ENCODE measurements at places on chromosomes 6 and 20.

- DNase-seq, result no peak
Measured at GRCh38 chr6:35777356-35778102, 1.1 kb downstream of the CLPSL2 start.

- no peak for DNase-seq
Measured at GRCh38 chr6:139262519-139263300, 29.1 kb downstream of the TXLNB start.

DNA sequence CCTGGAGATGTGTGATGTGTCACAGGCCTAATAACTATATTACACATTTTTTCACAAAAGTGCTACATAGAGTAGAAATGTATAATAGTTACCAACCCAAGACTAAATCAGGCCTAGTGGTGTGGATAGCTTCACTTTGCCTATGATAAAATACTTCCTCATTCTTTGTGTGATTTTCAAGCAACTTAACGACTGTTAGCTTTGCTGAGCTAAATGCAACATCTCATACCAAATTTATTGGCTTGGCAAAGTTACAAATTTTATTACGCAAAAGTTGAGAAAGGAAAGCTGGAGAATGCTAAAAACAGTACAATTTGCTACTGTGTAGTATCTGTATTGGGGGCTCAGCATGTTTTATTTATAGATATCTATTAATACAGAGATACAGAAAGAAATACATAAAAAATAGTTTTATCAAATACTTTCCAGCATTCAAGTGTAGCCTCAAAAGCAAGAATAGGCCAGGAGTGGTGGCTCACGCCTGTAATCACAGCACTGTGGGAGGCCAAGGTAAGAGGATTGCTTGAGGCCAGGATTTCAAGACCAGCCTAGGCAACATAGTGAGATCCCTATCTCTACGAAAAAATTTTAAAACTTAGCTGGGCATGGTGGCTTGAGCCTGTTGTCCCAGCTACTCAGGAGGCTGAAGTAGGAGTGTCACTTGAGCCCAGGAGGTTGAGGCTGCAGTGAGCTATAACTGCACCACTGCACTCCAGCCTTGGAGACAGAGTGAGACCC is 3.6 kb upstream of the EDN1 start:
- no peak for DNase-seq

DNA sequence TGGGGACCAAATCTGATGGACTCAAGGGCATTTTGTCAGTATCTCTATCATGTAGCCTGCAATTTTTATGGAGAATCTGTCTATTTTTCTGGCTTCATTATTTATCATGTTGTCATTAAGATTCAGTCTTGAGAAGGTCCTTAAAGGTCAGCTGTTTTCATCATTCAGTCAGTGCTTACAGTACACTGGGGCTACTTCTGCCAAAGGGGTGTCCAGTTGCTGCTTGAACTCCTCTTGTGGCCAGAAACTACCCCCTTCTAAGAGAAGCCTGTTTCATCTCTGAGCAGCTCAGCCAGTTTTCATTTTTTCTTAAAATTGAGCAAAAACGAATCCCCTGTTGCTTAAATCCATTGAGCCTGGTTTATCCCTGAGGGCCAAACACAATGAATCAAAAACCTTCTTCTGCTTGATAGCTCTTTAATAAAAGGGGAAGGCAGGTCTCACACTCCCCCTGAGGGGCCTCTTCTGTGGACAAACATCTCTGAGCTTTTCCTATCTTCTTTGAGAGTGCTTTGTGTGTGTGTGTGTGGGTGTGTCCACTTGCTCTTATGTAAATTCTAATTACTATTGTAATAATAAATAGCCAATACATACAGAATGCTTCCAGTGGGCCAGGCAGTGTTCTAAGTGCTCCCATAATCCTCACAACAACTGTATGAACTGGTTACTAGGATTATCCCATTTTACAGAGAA is 172.2 kb downstream of the PLCB1 start:
- no peak for DNase-seq

- DNase-seq, result no peak
Measured at GRCh38 chr6:19035461-19036195, 648.5 kb downstream of the RNF144B start.

GRCh38 chr6:99637629-99638028 is 31.0 kb downstream of the PRDM13 start:
- no peak for DNase-seq

DNA sequence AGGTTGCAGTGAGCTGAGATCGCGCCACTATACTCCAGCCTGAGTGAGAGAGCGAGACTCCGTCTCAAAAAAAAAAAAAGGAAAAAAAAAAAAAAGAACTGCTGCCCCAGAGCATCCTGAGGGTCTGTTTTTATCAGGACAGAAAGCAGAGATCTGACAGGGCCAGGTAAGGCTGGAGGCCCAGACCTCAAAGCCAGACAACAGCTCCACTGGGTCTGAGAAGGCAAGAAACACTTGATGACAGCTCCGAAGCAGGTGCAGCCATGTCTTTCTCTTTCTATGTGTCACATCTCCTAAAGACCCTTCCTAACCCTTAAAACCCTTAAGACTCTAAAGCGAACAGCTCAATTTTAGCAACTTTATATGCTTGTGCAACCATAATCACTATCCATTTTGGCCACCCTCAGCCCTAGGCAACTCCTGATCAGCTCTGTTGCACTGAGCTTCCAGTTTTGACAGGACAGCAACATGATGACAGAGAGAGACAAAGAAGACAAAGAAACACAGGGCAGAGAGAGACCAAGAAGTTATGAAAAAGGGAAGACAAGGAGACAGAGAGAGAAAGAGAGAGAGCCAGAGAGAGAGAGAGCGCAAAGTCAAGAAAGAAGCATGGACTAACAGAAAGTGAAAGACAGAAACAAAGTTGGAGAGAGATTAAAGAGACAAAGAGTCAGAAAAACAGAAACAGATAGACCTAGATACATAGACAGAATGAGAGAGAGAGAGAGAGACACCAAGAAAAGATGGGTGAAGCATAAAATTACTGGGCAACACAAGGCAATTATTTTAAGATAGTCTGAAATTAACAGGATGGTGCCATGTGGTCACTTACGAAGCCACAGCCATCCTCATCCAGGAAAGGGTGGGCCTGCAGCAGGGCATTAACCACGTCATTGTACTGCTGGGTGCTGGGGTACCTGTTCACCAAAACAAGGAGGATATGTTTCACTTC is 39.2 kb downstream of the SAMD3 start:
- DNase-seq, result no peak

- no peak for DNase-seq
Measured at GRCh38 chr6:84652356-84653026, 111.9 kb downstream of the TBX18 start.

DNA sequence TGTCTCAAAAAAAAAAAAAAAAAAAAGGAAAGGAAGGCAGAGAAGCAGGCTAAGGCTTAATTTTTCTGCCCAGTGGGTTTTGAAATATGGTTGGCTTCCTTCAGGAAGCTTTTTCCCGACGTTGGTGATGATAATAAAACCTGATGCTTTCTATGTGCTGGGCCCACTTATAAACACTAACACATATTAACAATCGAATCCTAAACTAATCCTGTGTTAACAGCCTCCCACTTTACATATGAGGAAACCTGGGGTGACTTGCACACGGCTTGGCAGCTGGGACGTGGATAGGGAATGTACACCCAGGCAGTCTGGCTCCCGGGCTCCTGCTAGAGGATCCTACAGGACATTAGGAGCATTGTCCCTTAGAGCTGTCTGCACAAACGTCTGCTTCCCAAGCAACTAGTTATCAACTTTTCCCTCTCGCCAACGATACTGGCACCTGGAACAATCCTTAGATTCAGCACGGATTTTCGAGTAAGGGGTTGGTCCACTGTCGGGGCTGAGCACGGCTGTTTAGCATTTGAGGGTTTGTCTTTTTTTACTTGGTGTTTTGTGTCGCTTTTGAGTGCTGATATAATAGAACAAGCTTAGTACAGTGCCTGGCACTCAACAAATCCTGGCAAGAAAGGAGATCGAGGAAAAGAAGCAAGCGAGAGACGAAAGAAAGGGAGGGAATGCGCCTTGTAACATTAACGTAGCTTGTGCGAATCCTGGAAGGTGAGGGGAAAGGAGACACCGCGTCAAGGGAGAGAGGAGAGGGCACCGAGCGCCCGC is 622 bp upstream of the KIZ start:
- no peak for DNase-seq

GRCh38 chr6:37867756-37868446 is 48.4 kb downstream of the ZFAND3 start:
- no peak for DNase-seq

DNA sequence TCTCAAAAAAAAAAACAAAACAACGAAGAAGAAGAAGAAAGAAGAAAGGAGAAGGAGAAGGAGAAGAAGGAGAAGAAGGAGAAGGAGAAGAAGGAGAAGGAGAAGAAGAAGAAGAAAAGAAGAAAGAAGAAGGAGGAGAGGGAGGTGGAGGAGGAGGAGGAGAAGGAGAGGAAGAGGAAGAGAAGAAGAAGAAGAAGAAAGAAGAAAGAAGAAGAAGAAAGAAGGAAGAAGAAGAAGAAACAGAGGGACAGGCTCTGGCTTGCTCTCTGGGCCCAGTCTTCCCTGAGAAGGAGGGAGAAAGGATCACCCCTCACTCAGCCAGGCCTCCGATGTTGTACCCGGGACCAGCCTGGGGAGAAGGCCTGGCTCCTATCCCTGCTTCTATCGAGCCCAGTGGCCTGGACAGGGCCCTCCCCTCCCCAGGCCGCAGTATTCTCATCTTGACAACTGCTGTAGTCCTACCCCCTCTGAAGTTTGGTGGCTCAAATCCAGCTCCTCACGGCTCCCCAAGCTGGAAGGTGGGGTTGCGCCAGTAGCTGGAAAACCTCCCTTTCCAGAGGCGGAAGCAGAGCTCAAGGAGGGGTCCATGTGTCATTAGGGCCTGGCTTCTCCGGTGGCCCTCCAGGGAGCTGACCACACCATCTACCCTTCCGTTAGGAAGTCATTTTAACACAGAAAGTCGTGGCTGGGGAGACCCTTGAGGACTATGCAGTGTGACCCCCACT is 18.9 kb downstream of the C6orf132 start:
- DNase-seq, result no peak

GRCh38 chr20:9348747-9349146 is 165.6 kb upstream of the LAMP5 start:
- no peak for DNase-seq

GRCh38 chr6:118589186-118589585 is 41.1 kb downstream of the PLN start:
- DNase-seq, result no peak

- no peak for DNase-seq
Measured at GRCh38 chr20:52448513-52449232, 257.1 kb upstream of the ZFP64 start.

GRCh38 chr6:154614101-154614500 is 103.6 kb upstream of the CNKSR3 start:
- DNase-seq, result no peak

GRCh38 chr20:63567386-63568169 is 6.5 kb downstream of the HELZ2 start:
- DNase-seq, result no peak

- no peak for DNase-seq
Measured at GRCh38 chr6:142805042-142805441, 139.9 kb downstream of the HIVEP2 start.

- DNase-seq, result no peak
Measured at GRCh38 chr6:170461556-170462365, 91.3 kb downstream of the PSMB1 start.

DNA sequence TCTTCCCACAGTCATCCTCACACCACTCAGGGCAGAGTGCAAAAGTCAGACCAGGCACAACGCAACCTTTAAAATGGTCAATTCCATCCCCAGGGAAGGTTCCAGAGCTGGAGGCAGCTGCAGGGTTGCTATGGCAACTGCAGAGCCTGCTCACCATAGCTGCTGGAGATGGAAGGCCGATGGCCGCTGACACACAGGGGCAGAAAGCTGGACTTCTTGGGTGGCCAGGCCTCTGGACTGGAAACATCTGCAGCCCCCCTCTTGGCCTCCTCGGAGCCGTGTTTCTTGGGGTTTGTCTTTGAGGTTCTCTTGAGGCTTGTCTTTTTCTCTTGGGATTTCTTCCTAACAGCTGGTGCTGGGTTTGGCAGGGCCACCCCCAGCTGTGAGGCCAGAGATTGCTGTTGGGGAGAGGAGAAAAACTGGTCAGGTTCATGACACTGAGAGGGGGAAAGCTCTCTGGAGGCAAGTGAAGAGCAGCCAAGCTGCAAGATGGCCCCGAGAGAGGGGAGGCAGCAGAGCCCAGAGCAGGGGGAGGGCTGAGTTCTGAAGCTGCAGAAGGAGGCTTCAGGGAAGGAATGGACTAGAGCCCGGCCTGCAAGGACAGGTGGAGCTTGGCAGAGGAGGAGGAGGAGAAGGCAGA is 10.2 kb downstream of the BNIP5 start:
- DNase-seq, result no peak

DNA sequence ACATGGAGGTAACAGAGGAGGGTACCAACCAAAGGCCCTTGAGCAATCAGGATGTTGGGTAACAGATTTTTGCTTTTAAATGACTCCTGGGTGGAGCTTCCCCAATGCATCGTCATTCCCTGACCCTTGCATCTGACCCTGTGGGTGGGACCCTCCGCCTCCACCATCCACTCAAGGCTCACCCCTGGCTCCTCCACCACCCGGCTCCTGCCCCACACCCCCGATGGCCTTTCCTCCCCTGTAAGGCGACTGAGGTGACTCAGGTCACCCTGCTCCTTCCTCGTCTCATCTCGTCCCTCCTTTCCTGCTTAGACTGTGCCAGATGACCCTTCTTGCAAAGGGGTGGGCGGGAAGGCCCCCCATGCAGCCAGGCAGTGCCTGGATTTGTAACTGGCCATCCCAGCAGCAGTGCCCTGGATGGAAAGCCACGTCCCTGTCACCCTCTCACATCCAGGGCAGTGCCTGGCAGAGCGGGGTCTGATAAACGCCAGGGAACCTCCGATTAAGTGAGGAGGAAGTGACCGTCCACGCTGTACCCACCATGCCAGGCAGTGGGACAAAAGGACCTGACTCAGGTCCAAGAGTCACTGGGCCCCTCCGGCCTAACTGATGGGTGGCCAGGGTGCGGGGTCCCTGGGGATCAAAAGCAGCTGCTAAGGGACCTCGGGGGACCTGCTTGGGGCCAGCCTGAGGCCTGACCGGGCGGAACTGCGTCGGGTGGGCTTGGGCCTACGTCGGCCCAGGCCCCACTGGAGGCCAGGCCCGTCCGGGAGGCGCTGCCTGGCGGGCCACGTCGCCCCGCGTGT is 624 bp upstream of the NPEPL1 start:
- DNase-seq, result no peak

DNA sequence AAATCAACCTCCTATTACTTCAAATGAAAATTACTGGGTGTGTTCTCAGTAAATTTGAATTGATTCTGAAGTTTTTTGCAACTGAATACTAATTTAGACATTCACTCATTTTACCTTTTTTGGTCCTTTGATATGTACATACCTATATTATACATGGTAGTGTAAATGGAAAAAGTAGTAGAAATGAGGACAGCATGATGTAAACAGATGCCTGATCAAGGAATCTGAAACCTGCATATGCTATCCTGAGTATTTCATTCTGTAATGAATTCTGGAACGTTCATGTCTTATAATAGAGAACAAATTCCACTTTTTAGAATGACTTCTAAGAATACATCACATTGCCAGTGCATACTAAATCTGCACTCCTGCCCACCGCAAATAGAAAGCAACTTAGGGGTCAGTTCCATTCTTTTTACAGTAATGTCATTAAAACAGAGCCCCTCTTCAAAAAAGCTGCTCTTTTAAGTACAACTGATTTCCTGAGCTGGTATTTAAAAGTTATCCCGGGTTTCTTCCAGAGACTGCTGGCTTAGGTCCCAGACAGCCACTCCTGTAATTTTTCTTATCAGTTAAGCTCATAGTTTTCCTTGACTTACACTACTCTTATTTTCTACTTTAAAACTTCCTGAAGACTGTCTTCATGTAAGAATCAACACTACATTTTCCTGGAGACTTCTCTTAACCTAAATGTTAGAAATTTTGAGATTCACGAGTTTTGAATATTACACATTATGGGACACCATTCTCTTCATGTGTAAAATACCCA is 48.4 kb downstream of the MAP3K7 start:
- no peak for DNase-seq

Measured in activated CD8-positive, alpha-beta memory T cell treated with anti-CD3 and anti-CD28 coated beads for 1 hour (primary cell).